ENCODE measurements at places on chromosomes 7 and 10.
A peak's percentile ranks its signal among the peaks of the same experiment; 100 is the strongest.

GRCh38 chr10:29776246-29776645 is 141.5 kb upstream of the SVIL start:
- DNase-seq = no peak

GRCh38 chr7:151809864-151810170 is 67.1 kb downstream of the PRKAG2 start:
- no peak for DNase-seq

DNA sequence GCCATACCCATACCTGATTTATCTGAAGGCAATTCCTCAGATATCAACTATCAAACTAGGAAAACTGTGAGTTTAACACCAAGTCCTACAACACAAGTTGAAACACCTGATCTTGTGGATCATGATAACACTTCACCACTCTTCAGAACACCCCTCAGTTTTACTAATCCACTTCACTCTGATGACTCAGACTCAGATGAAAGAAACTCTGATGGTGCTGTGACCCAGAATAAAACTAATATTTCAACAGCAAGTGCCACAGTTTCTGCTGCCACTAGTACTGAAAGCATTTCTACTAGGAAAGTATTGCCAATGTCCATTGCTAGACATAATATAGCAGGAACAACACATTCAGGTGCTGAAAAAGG is 69.0 kb upstream of the RSBN1L start:
- DNase-seq = no peak

- no peak for DNase-seq
Measured at GRCh38 chr10:124273141-124273540, 145.6 kb downstream of the OAT start.

DNA sequence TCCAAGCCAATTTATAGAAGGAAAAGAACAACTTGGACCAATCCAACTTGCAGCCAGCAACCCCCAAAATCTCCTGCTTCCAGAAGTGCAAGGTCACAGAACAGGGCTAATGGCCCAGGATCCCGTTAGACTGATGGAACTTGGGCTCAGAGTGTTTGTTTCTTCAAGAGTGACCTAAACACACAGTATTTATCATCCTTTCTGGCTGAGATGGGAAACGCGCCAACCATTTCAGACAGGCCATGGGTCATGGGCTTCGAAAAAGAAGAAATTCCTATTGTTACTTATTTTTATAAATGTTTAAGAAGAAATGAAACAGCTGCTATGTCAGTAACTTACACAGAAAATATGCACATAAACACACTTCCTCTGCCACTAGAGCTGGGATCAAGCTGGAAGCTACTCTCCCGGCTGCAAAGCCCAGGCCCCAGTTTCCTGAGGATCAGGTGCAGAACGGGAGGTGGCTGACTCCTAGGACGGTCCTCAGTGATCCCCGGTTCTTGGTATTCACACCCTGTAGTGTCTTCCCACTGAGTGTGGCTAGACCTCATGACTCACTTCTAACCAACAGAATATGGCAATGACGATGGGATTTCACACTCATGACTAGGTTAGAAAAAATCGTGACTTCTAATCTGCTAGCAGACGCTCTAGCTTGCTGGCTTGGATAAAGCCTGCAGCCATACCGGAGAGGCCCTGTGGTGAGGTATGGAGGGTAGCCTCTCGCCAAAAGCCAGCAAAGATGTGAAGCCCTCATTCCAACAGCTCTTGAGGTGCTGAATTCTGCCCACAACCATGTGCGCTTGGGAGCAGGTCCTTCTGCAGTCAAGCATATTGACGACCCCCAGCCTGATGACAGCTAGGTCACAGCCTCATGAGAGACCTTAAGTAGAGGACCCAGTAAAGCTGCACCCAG is 60.2 kb downstream of the CHST15 start:
- no peak for DNase-seq

DNA sequence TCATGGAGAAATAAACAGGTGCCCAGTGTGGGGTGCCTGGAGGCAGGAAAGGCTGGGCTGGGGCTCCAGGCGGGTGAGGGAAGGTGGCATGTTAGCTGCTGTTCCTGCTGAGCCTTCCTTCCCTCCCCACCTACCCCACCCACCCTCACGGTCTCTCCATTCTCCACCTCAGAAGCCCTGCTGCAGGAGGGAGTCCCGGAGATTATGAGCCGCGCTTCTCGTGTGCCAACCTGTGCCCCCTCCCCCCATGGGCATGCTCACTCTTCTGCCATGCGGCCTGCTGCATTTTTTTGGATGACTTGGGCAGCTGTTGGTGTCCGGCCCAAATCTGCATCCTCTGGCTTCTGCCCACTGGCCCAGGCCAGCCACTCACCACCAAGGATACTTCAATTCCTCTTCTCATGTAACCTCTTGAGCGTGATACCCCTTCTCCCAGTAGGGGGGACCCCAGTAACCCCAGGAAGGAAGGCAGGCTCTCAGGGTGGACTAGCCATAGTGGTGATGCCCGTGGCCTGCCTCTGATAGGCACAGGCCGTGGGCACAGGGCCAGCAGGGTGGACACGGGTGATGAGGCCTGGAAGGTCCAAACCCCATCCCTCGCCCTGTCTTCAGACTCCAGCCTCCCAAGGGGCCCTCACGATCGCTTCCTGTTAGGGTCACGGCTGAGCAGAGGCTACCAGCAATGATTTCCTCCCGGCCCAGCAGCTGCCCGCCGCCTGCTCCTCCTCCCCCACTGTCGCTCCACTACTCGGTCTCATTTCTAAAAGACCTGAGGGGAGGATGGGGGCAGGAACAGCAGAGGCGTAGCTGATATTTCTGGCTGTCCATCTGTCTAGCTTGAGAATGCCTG is 27.8 kb downstream of the UNC5B start:
- no peak for DNase-seq

GRCh38 chr10:10366836-10367235 is 650.8 kb upstream of the CELF2 start:
- DNase-seq = no peak

- no peak for DNase-seq
Measured at GRCh38 chr7:84820481-84820880, 366.4 kb downstream of the SEMA3D start.

- no peak for DNase-seq
Measured at GRCh38 chr10:100866575-100867098, 46.1 kb upstream of the SLF2 start.

- peak; percentile 65 for DNase-seq
Measured at GRCh38 chr7:44797329-44798258, 1.1 kb downstream of the PPIA start.

DNA sequence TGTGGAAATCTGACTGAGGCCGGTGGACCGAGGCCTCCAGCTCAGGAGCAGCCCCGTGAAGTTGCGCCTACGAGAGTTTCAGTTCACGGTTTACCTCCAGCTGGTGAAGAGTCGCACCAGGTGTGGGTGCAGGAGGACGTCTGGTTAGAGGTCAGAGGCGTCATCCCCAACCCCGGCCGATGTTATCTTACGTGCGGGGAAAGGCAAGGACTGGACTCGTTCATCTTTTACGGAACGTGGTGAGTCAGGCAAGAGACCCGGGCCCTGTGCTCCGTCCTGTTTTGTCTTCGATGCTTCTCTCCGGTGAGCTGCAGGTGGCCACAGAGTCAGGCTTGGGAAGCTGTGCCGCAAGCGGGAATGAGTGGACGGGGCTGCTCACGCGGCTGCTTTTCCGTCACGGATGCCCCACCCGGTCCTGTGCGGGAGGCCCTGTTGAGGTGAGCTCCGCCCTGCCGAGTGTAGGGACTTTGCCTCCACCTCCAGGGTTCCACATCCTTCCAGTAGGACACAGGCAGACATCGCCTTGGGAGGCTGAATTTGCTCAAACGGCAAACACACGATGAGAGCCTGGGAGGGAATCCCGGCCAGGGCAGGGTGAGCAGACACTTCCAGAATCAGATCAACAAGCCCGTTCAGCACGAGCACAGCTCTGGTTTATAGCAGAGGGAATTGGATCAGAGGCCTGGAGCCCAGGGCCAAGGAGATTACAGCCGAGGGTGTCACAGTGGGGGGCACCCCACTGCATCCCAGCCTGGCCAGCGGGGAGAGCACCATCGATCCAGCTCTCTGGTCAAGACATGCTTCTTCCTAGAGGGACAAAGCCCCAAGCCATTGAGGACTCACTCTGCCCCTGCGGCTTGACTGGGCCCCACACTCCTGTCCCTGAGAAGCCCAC is 50.1 kb upstream of the INPP5A start:
- DNase-seq = no peak

DNA sequence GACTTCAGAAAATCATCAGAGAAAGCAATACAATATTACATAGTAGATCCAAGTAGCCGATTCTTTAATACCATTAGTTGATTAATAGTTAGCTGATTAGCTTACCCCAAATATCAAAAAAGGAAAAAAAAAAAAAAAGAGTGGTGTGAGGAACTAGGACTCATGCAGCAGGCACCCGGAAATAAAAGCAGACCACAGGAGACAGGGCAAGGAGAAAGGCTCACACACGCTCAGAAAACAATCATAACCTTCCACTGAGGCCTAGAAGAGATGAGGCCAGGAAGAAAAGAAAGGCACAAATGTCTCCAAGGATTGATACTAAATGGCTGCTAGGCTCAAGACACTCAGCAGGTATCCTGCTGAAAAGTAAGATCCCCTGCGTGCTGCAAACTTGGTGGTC is 25.9 kb downstream of the TRDMT1 start:
- DNase-seq = no peak

DNA sequence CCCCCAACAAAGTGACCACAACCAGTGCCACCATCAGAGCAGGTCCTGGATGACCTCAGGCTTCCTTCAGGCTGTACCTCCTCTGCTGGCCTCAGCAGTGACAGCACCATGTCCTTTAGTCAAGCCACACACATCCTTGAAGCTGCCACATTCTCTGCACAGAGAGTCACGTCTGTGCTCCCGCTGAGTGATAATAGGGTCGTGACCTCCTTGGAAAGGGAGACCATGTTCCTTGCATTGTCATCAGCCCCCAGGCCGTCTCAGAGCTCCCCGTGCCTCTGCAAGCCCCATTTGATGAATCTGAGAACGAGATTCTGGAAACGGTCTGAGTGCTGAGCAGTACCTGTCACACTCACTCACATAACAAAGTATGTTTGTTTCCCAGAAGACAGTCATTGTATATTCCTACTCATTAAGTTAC is 106.5 kb upstream of the PRR15 start:
- no peak for DNase-seq

GRCh38 chr7:150814328-150815001 is 13.9 kb downstream of the TMEM176A start:
- DNase-seq = no peak

GRCh38 chr7:30134611-30135300 is at the start of gene MTURN:
TSS of gene MTURN (plus strand) at chr7:30134986. CDS start at chr7:30135137, 151 bp downstream.
- peak; percentile 59 for DNase-seq

DNA sequence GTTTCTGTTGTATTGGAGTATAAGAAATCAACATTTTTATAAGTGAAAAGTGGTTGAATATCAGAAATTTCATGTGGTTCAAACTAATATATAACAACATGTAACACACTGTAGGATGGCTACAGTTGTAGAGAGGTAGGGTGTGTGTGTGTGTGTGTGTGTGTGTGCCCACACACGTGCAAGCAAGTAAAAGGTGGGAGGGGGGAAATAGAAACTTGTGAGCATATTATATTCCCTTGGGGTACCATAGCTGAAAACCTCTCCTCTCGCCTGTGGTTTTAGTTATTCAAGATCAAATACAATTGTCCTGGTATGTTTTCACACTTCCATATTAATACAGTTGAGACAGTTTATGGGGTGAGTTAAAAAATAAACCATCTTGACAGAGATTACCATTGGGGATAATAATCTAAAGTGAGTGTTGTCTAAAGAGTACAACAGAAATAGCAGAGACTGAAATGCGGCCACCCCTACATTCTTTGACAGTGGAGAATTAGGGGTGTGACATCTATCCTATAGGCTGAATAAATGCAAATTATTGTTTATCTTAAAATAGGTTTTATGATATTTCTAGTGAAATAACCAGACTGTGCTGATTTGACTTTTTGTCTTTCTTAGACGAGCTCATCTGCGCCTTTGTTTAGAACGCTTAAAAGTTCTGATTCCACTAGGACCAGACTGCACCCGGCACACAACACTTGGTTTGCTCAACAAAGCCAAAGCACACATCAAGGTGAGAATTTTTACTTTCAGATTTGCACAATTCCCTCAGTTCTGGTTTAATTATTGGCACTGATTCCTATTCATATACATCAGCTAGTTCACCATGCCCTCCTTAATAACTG is 25.9 kb downstream of the SMNDC1 start:
- DNase-seq = no peak

GRCh38 chr7:105975770-105976417 is 12.8 kb downstream of the CDHR3 start:
- DNase-seq = no peak

- DNase-seq = no peak
Measured at GRCh38 chr10:107126512-107127065, 37.9 kb downstream of the SORCS1 start.

DNA sequence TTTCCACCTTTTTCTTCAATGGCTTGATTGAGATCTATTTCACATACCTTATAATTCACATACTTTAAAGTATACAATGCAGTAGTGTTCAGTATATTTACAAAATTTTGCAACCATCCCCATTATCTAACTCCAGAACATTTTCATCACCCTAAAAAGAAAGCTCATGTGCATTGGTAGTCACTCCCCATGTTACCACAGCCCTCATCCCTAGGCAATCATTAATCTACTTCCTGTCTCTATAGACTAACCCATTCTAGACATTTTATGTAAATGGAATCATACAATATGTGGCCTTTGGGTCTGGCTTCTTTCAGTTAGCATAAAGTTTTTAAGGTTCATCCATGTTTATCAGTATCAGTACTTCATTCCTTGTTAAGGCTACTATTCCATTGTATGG is 214.2 kb downstream of the WDR11 start:
- no peak for DNase-seq

GRCh38 chr7:78172933-78173591 is 374.5 kb downstream of the PHTF2 start:
- no peak for DNase-seq

- DNase-seq = no peak
Measured at GRCh38 chr7:28425496-28425895, 13.2 kb downstream of the CREB5 start.

- DNase-seq = no peak
Measured at GRCh38 chr7:124618871-124619270, 146.7 kb downstream of the GPR37 start.

DNA sequence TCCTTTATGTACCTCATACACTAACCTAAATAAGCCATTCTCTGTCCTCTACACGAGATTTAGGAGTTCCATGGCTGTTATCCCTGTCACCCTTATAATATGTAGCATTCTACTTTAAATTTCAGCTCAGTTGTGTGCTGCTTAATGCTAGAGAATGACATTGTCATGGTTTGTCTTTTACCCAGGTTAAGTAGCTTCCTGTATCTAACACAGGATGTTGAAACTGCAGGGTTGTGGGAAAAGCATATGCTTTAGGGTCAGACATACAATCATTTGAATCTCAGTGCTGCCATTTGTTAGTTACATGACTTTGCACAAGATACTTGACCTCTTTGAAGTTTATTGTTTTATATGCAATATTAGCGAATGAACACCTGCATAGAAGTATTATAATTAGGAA is 235.1 kb upstream of the CACNA2D1 start:
- DNase-seq = no peak

DNA sequence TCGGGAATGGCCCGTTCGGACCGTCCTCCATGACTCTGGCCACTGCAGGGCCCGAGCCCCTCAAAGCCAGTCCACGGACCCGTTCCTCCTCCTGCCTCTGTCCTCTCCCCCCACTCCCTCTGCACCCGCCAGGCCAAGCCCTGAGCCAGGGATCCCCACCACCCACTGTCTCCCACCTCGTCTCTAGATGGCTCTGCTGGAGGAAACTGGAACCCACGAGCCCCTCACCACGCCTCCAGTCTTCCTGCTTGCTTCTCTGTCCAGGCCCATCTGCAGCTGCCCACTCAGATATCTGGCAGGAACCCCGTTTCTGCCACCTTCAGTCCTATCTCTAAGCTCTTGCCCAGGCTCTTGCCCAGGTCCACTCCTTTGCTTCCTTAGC is 24.3 kb downstream of the GRID2IP start:
- DNase-seq = no peak

- DNase-seq = no peak
Measured at GRCh38 chr10:88157981-88158465, 294.6 kb downstream of the PTEN start.
